ENCODE measurements at places on chromosomes 4 and X. TPM values are rescaled to one million over a fixed set of nuclear protein-coding genes. Genes with fewer than 3 reads are reported as not detected.

Gene SPATA18
- total RNA-seq: 3.2 TPM

Gene INTU
- 7.6 TPM for total RNA-seq

Gene HTN1
- total RNA-seq: not detected

Gene RASSF6
- total RNA-seq: 0.36 TPM

Gene ASB12
- total RNA-seq: 0.36 TPM

Gene SCML2
- 1.9 TPM for total RNA-seq

Gene SSX4
- not detected for total RNA-seq

Gene NEIL3
- not detected for total RNA-seq

Gene APBB2
- total RNA-seq: 102 TPM

Gene AMBN
- not detected for total RNA-seq

Gene MID2
- 39.6 TPM for total RNA-seq

Gene TMEM271
- not detected for total RNA-seq

Gene IL21
- not detected for total RNA-seq

Gene FREM3
- total RNA-seq: under 0.01 TPM

Gene WDR17
- total RNA-seq: 5.8 TPM

Gene ENPEP
- 0.99 TPM for total RNA-seq

Gene SPIN4
- total RNA-seq: 6.1 TPM

Gene UTP3
- total RNA-seq: 19.7 TPM

Gene UGT2B10
- not detected for total RNA-seq

Gene ENAM
- total RNA-seq: under 0.01 TPM

Gene CT45A2
- total RNA-seq: not detected

Gene TRIM61
- 0.41 TPM for total RNA-seq
